ENCODE measurements at places on chromosomes 3 and 15.

- no peak overlapping the region for H3K4me3 ChIP-seq
- no peak for DNase-seq
- peaks cover 22% of the 10 kb centered on the region for H3K4me1 ChIP-seq
- H3K36me3 ChIP-seq, result no peaks in the 10 kb centered on the region
- H3K27ac ChIP-seq, result no peak overlapping the region
These were observed 97.4 kb downstream of the LRRK1 start for GRCh38 chr15:101016581-101016980.

DNA sequence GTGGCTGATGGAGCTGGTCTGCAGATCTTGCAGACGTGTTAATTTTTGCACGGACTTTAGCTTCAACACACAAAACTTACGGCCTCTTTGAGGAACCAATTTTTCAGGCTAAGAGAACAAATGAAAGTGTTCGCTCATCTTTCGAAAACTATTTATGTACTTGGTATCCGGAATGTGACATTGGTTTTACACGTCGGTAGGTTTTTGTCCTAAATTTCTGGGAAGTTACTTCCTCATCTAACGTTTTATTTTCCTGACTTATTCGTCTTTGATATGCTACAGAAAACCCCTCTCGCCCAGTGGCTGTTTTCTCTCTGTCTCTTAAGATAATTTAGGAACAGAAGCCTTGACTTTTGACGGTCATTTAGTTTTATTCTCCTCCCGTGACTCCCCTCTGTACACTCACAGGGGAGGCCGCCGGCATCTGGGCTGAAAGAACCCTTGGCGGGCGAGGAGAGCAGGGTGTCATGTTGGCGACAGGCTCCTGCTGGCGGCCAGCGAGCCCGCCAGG is 834 bp upstream of the GREM1 start:
- H3K36me3 ChIP-seq, result no peaks in the 10 kb centered on the region
- DNase-seq, result no peak
- no peak overlapping the region for H3K27ac ChIP-seq
- H3K4me3 ChIP-seq, result no peak overlapping the region
- H3K4me1 ChIP-seq, result peaks cover 3% of the 10 kb centered on the region

DNA sequence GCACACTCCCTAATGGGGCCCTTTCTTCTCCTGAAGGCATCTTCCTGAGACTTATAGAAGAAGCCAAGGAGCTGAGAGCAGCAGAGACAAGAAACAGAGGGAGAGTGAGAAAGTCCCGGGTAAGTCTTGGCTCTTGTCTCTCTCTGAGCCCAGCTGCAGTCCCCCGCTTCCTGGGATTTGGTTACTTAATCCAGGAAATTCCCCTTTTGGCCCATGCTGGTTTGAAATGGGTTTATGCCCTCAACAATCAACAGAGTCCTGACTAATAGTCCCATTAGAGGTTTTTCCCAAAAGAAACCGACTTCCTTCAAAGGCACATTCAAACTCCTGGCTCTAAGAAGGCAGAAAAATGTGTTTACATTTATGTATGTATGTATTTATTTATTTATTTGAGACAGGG is 22.0 kb downstream of the TMEM158 start:
- H3K27me3 ChIP-seq, result peaks cover 3% of the 10 kb centered on the region
- H3K36me3 ChIP-seq, result no peaks in the 10 kb centered on the region
- no peak for DNase-seq
- H3K27ac ChIP-seq, result no peak overlapping the region

DNA sequence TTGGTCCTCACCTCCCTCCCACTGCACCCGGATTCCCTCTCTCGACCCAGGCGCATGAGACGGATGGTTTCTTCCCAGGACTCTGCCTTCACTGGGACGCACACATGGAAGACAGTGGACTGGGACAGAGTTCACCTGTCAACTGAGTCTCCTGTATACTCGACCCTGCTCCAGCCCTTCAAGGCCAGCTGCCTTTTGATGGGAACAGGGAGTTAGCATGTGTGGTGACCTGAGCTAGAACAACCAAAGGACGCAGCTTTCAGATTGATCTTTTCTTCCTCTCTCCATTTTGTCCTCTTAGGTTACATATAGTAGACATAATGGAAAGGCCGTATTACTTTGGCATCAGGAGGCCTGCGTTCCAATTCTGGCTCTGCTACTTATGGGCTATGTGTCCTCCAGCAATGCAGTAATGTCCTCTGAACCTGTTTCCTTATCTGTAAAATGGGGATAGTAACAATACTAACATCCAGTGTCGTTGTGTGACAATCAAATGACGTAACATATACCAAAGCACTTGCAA is 94.1 kb downstream of the PEX5L start:
- no peaks in the 10 kb centered on the region for H3K36me3 ChIP-seq
- H3K4me1 ChIP-seq, result peaks cover 16% of the 10 kb centered on the region
- peaks cover 2% of the 10 kb centered on the region for H3K27me3 ChIP-seq
- H3K27ac ChIP-seq, result no peak overlapping the region
- H3K4me3 ChIP-seq, result peak overlapping the region; percentile 34
